Activated CD8-positive, alpha-beta memory T cell treated with anti-CD3 and anti-CD28 coated beads for 24 hours (primary cell): ENCODE measurements at places on chromosomes 7 and 10.

GRCh38 chr10:100879741-100880360 lies 32.9 kb upstream of the SLF2 start:
- no peak for DNase-seq

- no peak for DNase-seq
These were observed 661.2 kb downstream of the AUTS2 start for GRCh38 chr7:70259502-70259901.

GRCh38 chr10:113639966-113640365 lies 23.9 kb downstream of the NRAP start:
- DNase-seq, result no peak

GRCh38 chr10:51718804-51719291 lies 19.5 kb upstream of the CSTF2T start:
- DNase-seq, result no peak

DNA sequence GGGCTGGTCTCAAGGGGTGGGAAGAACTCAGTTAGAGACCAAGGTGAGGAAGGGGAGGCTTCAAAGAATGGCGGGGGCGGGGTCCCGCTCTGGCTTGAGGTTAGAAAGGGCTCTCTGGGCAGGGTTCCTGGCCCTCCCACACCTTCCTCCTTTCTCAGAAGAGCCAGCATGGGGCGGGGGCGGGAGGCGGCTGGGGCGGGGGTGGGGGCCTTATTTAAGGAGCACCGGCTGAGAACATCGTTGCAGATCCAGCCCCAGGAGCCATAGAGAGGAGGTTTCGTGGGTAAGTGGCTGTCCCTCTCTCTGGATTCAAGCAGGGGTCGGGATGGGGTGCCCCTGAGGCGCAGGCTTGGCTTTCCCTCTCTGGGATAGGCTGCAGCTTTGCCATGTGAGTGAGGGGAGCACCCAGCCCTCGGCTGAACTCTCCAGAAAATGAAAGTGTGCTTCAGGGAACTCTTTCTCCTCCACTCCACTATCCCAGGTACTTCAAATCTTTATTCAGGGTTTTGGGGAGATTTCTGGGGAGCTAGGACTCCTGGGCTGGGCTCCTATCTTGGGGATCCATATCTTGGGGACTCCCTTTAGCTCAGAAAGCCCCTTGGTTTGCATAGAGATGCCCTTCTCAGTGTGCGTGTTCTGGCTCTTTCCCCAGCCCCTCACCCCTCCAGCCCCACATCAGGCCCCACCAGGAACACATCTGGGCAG lies 3.3 kb upstream of the CUEDC2 start:
- peak; percentile 79 for DNase-seq

DNA sequence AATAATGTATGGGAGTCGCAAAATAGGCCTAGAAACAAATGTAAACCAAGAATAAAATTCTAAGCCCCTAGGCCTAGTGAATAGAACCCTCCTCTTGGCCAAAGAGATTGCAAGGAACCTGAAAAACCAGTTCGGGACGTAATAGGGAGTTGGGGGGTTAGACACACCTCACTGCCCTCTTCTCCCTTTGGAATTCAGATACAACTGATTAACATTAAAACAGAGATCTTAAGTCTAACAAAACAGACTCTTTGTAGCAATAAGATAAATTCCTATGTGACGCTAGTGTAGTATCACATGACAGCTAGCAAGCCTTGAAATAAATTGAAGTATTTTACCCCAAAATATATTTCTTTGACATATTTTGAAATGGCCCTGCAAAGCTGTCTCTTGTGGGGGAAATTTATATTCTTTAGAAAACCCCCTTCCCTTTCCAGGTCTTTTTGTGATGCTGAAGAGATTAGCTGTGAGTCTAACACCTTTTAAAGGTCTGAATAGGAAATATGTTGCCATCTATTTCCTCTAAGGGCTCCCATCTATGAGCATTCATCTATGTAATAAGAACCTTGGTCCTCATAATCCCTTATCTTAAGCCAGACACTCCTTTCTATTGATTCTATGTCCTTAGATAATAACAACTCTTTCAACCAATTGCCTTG lies 623.4 kb upstream of the NRG3 start:
- no peak for DNase-seq

DNA sequence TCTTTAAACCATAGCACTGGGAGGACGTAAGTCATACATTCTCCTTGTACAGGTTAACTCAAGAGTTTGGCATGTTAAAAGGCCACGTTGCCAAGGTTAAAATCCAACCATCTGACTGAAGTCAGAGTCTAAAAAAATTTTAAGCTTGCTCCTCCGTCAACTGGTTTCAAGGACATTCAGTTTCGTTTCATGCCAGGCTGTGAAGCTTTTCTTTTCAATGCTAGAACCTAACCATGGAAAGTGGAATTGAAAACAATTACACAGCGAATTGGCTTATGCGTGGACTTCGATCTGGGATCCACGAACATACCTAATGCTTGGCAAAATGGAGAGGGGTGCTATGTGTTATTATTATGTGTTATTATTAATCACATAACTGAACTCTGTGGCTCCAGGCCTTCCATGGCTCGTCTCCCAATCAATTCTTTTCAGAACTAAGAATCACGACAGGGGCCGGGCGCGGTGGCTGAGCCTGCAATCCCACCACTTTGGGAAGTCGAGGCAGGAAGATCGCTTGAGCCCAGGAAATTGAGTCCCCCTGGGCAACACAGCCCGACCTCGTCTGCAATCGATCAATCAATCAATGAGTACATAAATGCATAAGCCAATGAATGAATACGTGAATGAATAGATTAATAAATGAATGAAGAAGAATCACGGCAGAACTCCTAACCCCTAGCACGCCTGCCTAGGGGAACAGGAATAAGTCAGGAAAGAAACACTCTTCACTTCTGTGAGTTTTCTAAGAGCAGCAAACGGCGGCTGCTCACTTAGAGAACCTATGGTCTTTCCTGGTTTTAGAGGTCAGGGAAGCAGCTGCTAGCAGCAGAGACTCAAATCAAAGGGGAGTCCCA lies 733 bp upstream of the ARL5B start:
- DNase-seq, result no peak

DNA sequence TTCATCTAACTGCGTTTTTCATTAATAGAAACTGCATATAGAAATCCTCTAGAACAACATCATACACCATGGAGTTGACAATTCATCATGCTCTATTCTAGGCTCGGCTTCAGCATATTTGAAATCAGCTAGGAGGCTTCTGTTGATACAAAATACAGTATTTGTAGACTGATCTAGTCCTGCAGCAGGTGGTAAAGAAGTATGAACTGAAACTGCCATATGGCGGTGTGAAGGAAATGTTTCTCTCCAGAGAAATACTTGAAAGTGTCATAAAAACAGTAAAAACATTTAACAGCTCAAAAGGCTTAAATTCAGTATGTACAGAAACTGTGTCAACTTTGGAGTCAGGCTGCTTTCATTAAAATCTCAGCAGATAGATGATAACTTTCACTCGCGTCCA lies 32.0 kb upstream of the MYO3A start:
- no peak for DNase-seq

DNA sequence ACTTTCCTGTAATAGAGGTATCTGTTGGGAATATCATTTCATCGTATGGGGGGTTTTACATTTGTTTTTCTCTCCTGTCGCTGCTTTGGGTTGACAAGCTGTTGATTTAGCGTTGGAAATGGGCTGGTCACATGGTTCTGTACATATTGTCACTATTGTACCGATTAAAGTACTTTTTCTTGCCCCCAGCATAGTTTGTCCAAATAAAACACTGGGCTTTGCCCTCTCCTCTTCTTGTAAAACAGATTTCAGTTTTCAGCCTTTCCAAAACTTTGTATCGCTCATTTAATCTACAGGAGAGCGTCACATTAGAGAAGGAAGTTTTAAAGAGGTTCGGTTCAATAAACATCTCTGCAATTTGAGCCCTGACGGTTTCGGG lies 4.0 kb downstream of the BMI1 start:
- DNase-seq, result no peak

DNA sequence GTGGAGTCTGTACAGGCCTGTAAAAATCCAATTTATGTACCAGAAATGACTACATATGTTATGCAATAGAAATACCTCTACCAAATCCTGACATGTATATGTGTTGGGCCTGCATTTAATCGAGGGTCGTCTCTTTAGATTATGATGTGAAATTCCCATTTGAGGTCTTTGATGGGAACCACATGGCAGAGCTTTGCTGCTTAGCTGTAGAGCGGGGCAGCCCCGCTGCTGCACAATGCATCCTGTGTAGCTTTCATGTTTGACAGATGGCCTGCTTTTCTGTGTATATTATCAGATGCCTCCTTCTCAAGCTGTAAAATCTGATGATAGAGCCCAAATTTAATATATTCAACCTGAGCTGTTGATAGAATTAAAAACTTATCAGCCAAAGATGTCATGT lies 65.8 kb downstream of the RAB18 start:
- no peak for DNase-seq

DNA sequence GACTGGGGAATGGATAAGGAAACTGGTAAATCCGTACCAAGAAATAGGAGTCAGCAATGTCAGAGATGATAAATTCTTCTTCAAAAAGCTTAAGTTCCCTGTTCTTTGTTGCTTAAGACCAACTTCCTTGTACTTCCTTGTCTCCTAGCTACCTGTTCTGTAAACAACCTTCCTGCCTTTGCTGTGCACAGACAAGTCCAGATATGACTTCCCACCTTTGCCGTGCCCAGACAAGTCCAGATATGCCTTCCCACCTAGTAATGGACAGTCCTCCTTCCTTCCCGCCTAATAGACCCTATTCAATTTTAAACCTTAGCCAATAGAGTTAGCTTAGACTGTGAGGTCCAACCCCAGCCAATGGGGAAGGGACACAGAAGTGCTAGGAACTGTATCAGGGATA lies 2.5 kb upstream of the ZNF33A start:
- no peak for DNase-seq

GRCh38 chr7:31111109-31111451 lies 59.0 kb downstream of the ADCYAP1R1 start:
- DNase-seq, result peak; percentile 19

GRCh38 chr10:90905925-90906324 lies 15.0 kb downstream of the ANKRD1 start:
- DNase-seq, result no peak
